Activated CD8-positive, alpha-beta memory T cell treated with anti-CD3 and anti-CD28 coated beads for 48 hours (primary cell): ENCODE measurements at places on chromosomes 3 and 15.

DNA sequence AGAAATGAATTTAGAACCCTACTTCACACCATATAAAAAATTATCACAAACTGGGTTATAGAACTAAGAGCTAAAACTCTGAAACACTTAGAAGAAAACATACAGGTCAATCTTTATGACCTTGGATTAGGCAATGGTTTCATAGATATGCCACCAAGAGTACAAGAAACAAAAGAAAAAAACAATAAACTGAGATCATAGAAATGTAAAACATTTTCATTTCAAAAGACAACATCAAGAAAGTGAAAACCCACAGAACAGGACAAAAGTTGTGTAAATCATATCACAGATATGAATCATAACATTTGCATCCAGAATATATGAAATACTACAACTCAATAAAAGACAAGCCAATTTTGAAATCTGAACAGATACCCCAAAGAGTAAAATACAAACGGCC is 72.4 kb downstream of the TBL1XR1 start:
- DNase-seq, result no peak

GRCh38 chr3:195591220-195591619 is 7.5 kb upstream of the APOD start:
- DNase-seq, result no peak

DNA sequence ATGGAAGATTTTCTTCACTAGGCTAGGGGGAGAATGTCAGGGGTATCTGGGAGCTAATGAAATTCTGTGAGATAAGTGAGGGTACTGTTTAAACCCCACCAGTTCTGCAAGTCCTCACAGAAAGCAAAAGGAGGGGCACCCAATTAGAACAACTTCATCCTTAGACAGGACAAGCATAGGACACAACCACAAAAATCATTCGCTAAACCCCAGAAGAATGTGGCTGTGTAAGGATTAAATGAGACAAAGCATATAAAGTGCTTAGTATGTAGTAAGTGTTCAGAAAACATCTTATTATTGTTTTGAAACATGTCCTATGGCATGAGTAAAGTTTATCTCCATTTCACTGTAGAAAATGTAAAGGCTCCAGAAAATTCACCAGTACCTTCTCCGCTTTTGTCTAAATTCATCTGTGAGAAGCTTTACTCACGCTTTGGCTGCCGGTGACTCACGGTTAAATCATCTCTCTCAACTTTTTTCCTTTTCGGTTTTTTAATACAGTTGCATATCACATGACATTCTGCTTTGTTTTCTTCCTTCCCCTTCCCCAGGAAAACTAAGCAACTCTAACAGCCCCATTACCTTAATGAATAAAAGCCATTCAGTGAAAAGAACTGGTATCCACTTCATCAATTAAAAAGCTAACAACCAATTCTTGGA is 1.7 kb downstream of the CLRN1 start:
- DNase-seq, result no peak

- no peak for DNase-seq
Measured at GRCh38 chr15:68638953-68639515, 60.2 kb downstream of the CORO2B start.

- DNase-seq, result no peak
Measured at GRCh38 chr15:79314811-79315210, 3.9 kb downstream of the TMED3 start.

GRCh38 chr3:107988460-107989175 is 102.2 kb downstream of the CD47 start:
- DNase-seq, result no peak
